ENCODE measurements at places on chromosomes 2 and 18.
A peak's percentile ranks its signal among the peaks of the same experiment; 100 is the strongest.

DNA sequence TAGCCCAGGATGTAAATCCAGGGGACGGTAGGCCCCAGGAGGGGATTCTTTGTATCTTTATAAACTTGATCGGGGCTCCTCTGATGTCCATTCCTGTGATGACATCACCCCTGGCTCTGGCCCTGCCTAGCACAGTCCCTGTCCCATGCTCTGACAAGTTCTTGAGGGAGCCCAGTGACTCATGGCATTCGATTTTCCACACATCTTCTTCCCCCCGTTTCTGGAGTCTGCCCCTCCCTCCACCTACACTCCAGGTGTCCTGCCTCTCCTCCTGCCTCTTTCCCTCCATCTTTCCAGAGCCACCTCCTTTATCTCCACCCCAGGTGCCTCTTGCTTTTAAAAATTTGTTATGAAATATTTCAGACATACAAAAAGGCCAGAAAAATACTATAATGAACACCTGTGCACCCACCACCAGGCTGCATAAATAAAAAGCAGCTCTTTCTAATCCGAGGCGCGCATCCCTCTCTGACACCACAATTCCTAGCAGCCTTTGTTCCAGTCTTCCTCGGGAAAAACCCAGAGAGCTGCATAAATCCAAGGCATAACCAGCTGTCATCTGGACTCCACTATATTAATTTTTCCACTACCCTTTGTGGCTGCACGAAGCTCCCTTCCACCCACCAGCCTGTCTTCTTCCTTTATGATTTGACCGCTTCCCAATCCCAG is 207.7 kb downstream of the ZBTB7C start:
- no peak for DNase-seq

GRCh38 chr18:79915161-79916127 is 36.0 kb downstream of the SLC66A2 start:
- no peak for DNase-seq

GRCh38 chr2:226031647-226032501 is 632.4 kb downstream of the NYAP2 start:
- no peak for DNase-seq

GRCh38 chr2:143698888-143699570 is 569.8 kb downstream of the ARHGAP15 start:
- DNase-seq = no peak

GRCh38 chr2:172930871-172931255 is 144.8 kb upstream of the MAP3K20 start:
- DNase-seq = no peak

GRCh38 chr2:17461087-17461475 is 57.2 kb downstream of the RAD51AP2 start:
- no peak for DNase-seq

GRCh38 chr2:169091761-169092519 is 22.6 kb downstream of the DHRS9 start:
- no peak for DNase-seq

- DNase-seq = no peak
Measured at GRCh38 chr2:98006378-98006777, 10.6 kb upstream of the TMEM131 start.

DNA sequence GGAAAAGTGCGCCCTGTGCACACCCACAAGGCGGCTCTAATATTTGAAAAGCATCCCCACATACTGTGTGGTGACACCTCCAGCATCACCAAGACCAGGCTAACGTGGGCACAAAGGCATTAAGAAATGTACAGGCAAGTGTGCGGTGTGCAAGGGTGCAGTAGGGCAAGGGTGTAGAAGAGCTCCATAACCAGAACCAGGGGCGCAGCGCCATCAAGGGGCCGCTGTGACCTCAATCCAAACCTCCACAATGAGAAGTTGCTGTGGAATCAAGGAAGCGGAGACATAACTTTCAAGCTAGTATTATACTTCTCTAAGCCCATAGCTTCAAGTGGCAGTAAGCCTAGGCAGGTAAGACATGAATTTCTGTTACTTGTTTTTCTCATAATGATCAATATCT is 13.0 kb downstream of the L3MBTL4 start:
- DNase-seq = no peak

- no peak for DNase-seq
Measured at GRCh38 chr2:45195916-45196315, 186.7 kb upstream of the SIX2 start.

DNA sequence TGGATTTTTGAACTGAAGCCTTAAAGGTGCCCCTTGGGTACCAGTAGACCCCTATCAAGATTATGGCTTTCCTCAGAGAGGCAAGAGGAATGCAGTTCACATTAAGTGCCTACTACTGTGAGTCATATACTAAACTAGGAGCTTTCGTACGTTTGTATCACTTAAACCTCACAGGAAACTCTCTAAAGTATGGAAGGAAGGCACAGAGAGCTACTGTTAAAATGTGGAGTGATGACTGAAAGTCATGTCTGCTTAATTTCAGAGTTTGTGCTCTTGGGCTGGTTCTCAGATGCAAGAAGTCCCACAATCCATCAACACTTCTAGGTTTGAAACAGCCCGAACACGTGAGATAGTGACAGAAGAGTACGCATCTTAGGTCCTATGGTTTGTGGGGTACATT is 4.7 kb downstream of the PLCL1 start:
- DNase-seq = no peak

DNA sequence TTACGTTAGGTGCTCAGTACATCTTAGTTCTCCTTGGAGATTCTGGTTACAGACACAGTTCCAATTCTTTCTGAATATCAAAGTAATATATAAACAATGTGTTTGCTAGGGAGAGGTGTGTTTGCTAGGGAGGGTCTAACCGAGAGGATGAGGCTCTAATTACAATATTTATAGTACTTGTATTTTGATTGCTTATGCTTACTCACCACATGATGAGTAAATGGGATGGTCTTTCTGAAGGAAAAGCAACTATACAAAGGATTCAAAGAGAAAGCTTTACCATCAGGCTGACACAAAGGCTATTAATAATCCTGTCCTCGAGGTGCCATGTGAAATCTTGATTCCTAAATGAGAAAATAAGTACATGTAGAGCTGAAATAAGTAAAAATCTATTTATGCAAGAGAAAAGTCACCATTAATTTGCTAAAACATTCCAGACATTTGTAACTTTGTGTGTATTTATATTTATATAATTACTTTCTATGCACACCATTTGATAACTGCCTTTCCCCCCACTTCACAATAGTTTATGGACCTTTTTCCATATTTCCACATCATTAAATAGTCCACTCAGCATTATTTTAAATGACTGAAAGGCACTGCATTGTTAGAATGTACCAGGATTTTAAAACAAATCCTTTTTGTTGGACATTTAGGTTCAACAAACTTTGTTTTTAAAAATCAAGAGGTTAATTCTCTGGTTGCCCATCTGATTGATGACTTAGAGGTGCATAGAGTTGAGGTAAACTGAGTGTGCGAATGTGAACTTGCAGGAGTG is 94.5 kb upstream of the FN1 start:
- DNase-seq = no peak

DNA sequence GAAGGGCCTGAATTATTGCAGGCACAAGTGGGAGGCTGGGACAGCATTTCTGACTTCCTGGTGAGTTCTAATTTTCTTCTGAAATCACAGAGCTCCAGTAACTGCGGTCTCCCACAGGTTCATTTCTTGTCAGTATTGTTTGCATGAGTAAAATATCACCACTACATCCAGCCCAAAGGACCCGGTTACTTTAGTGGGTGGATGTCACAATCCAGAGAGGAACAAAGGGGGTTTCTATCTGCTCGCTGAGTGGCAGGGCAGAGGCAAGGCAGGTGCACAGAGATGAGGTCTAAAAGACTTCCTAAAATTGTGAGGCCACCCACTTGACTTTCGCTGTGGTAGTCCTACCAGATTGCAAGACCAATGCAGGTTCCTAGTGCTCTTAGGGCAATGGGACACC is 800.4 kb upstream of the ID2 start:
- no peak for DNase-seq

DNA sequence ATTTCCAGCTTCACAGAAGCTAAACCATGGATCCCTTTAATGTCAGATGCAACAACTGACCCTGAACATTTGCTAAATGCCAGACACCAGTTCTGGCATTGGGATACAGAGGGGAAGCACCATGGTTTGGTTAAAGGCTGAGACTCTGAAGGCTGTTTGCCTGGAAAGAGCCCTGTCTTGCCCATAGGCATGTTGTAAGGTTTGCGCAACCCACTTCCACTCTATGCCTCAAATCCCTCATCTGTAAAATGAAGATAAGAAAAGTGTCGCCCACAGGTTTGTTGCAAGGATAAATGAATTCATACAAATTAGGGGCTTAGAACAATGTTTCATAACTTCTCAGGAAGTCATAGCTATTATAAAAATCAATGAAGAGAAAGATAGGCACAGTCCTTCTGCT is 380.9 kb upstream of the GYPC start:
- no peak for DNase-seq

DNA sequence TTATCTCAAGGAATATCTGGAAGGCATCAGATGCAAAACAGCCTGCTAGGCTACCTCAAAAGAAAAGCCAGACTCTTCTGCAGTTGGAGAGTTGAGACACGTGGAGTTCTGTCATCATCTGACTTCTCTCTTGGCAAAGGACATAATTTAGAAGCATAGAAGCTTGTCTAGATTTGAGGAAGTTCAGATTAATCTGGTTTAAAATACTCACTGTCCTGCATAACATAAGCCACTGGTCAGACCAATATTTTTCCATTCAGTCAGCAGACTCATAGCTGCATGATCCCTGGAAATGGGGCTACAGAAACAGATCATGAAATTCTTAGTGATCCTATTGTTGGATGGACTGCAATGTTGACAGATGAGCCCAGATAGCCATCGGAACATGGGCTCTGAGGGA is 349.0 kb downstream of the TXNL1 start:
- no peak for DNase-seq

DNA sequence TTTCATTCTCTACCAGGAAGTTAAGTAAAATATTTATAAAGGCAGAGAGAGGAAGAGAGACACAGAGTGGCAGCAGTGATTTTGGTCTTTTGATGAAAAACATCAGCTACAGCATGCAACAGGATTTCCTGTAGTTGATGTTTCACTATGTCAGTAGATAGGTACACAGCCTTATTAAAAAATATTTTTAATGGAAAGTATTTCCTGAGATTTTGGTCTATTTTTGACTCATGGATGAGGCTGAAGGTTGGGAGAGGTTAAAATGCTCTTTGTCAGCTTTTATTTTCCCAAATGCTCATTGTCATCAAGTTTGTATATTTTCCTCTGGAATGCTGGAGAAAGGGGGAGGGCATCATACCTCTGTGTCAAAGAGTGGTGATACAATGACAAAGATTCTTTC is 1112.5 kb downstream of the CBLN2 start:
- no peak for DNase-seq

DNA sequence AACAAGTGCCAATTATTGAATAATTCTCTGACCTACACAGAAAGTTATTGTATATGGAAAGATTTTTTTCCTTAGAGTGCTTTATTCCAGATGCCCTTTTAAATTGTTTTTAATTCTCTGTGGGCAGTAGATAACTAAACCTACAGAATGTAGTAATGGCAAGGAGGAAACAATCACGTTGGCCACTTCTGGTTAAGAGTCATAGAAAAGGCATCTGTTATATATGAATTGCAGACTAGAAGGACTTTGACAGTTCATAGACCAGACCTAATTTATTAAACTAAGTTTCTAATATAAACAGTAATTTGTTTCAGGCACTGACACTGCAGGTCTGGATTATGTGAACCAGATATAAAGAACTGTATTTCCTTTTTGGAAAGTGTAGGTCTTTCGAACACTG is 607.5 kb downstream of the PLCL1 start:
- no peak for DNase-seq

- peak; percentile 12 for DNase-seq
Measured at GRCh38 chr2:1543776-1544477, 130.7 kb downstream of the TPO start.

DNA sequence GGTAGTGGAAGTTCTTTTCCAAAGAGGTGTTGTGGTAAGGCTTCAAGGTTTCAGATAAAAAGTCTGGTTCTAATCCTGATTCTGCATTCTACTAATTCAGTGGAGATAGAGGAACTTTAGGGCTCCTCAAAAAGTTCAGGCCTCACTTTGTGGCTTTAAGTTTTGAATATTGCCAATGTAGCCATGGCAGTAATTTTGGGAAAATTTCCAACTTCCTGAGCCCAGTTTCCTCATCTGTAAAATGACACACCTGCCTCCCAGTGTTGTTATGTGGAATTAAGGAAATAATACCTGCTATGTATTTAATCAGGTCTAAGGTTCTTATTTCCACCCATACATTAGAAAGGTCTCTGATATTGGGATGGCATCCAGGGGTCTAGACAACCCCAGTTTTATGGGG is 147.6 kb upstream of the ITGA6 start:
- no peak for DNase-seq

Data from CD4-positive, alpha-beta memory T cell (primary cell).